Sigmoid colon (tissue), 7 donors: ENCODE measurements at places on chromosomes 13 and 19.
A peak's percentile ranks its signal among the peaks of the same experiment; 100 is the strongest.

DNA sequence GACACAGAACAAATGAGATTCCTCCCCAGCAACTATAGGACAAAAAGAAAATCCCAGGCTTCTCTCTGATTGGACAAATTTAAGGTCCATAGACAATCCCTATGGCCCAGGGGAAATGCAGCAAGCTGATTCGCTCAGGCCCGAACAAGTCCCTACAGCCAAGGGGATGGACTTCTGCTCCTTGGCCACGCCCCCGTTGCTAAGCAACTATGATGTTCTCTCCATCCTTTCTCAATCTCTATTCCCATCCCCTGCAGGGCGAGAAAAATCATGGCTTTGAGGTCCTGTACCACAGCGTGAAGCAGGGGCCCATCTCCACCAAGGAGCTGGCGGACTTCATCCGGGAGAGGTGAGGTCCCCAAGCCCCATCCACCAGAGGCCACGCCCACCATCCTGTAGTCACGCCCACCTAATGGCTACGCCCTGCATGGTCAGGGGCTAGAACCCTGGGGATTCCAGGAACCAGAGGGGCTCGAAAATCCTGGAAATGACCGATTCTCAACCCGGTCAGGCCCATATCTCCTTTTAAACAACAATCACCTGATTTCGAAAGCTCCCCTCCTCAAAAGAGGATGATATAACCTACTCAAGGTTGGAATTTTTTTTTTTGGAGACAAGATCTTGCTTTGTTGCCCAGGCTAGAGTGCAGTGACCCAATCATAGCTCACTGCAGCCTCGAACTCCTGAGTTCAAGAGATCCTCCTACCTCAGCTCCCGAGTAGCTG lies 11.4 kb downstream of the FCHO1 start:
- no peak for DNase-seq

DNA sequence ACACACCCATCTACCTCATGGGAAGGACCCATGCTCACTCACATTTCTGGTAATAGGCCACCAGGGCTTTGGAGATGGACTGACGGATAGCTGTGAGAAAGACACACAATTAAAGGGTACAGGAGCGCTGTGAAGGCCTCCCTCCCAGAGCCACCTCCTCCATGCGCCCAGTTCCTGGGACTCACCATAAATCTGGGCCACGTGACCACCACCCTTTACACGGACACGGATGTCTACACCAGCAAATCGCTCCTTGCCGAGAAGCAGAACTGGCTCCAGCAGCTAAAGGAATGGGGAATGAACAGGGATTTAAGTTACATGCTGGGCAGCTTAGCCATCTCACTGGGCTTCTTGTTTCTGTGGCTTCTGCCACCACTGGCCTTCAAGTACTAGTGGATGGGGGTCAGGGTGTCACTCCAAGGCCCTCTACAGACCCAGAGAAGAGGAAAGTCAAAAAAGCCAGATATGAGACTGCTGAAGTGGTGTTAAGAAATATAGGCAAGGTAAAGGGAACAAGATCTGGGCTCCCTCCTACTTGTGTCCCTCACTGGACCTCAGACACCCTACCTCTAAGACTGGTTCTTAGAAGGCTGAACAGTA lies 2.2 kb downstream of the RPS16 start:
- no peak for DNase-seq

DNA sequence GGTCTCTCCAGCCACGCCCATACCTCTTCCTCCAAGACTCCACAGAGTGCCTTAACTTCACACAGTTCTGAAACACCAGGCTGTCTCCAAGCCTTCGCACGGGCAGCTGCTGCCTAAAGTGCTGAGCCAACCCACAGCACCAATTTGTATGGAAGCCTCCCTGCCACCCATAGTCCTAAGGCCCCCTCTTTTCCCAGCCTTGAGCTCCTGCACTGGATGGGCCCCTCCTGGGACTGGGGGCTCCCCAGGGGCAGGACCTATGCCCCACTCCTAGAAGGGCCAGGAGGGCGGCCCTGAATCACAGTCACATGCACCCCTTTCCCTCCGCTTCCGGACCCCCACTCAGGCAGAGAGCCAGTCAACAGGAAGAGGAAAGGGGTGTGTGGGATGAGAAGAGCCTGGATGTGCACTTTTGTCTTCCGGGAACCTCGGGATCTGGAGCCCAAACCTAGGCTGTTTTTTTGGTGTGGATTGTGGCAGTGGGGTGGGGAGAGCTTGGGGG lies 5.1 kb upstream of the FCER2 start:
- no peak for DNase-seq

DNA sequence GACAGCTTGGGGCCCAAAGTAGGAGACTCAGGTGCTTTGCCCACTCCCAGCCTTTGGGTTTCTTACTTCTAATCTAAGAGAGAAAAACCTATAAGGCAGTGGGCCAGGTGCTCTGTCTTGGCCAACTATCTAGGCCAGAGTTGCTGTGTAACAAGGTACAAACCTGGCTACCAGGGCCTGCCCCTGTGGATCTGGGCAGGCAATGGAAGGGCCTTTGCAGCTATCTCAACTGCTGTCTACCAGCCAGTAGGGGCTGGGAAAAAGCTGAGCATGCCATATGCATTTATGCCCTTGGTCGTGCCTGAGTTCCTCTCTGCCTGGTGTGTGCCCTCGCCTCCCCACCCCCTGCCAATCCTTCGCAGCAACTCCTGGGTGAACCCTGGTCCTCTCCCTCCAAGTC lies 16.7 kb upstream of the SERPINE3 start:
- DNase-seq = no peak

- DNase-seq = no peak
Observed at GRCh38 chr13:109818886-109819285, 32.5 kb upstream of the IRS2 start.

GRCh38 chr19:34291235-34291634 lies 36.9 kb downstream of the GARRE1 start:
- no peak for DNase-seq

DNA sequence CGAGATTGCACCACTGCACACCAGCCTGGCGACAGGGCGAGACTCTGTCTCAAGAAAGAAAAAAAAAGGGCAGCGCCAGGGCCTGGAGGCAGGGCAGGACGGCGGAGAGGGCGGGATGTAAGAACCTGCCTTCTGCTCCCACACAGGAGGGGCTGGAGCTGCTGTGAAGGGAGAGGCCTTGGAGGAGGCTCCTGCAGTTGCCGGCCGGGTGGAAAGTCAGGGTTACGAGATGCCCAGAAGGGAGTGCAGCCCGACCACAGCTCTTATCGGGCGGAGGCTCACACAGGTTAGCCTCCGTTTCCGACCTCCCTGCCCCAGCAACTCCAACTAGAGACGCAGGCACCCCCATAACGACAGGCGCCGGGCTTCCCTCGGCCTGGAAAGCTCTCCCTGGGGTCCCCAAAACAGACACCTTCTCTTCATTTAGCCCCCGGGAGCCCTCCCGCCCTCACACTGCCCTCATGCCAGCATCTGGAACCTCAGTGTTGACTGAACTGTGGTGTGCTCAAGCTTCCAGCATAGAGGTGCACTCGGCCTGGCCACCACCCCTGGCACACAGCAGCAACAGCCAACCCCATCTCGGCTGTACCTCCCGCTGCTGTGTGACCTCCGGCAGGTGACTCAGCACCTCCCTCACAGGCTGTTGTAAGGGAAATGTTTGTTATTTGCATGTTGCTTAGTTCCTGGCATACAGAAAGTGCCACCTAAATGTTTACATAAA lies 1.4 kb downstream of the PLPP2 start:
- no peak for DNase-seq

DNA sequence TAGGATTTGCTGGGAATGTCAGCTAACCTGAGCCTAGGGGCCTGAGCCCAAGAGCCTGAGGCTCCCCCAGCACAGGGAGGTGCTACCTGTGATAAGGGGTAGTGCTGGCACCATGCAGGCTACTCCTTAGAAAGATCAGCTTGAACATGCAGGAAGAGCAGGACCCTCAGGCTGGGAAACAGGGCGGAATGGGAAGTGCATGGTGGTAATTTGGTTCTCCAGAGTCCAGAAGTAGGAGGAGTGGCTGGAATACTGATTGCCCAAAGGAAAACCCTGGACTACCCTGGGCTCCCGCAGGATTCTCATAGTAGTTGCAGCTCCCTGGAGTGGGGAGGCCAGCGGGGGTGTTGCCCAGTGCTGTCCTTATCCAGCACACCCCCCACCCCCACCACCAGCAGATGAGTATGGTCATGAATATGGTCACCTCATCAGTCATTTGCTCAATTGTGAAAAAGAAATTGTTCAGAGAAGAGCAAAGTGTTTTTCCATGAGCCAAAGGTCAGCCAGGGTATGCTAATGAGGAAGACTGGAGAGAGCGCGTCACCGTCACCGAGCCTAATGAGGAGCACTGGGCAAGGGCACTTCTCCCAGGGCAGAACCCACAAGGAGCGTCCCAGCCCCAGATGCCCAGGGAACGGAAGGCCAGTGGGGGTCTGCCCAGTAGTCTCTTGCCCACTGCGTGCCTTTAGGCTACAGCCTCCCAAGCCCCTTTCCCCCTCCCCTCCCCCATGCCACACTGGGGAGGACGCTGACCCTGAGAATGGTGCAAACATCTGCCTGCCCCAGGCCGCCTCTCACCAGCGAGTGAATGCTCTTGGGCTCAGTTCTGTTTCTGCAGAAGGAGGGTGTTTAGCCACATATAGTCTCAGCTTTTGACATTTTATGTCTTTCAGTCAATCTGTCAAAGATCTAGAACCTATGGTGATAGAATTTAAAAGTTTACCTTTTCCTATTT lies 5.3 kb downstream of the SLC25A15 start:
- no peak for DNase-seq

DNA sequence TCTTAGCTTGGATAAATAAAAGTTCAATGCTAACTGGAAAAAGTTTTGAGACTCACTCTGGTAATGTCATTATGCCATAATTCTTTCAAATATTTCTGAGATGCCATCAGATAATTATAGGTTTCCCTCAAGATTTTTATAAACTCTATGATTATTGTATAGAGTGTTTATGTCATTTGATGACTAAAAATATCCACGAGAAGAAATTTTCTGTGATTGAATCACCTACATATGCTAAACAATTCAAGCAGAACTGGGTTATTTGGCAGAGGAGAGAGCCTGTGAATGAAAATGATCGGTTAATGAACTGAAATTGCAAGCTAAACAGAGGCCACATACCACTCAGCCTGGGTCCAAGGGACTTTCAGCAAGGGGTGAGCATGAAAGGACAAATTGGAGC lies 92.6 kb upstream of the TSC22D1 start:
- DNase-seq = no peak

GRCh38 chr19:44718441-44719261 lies 19.7 kb downstream of the CEACAM16 start:
- DNase-seq = peak; percentile 83

GRCh38 chr13:25771202-25771601 lies 280.6 kb downstream of the SHISA2 start:
- no peak for DNase-seq

GRCh38 chr13:98344392-98344791 lies 167.3 kb upstream of the RNF113B start:
- DNase-seq = no peak

- DNase-seq = no peak
Observed at GRCh38 chr19:30175987-30176386, 196.2 kb upstream of the ZNF536 start.

DNA sequence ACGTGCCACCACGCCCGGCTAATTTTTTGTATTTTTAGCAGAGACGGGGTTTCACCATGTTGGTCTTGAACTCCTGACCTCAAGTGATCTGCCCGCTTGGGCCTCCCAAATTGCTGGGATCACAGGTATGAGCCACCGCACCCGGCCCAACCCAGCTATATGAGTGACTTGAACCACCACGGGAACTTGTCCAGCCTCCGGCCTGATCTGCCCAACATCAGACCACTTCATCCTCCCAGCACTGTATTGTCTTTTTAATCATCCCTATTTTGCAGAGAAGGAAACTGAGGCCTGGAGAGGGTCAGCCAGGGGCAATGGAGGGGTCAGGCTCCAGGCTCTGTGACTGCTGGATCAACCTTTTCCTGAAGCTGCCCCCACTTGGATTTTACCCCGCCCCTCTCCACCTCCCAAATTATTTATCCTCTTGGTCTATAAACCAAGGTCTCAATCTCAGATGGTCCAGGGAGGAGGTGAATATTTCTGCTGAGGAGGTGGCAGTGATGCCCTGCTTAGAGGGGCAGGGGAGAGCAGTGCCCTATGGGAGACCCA lies 893 bp upstream of the PLIN3 start:
- DNase-seq = no peak

GRCh38 chr13:113053376-113053775 lies 52.2 kb upstream of the F7 start:
- no peak for DNase-seq

- peak; percentile 95 for DNase-seq
Observed at GRCh38 chr19:8251025-8251472, 41.9 kb downstream of the CERS4 start.

DNA sequence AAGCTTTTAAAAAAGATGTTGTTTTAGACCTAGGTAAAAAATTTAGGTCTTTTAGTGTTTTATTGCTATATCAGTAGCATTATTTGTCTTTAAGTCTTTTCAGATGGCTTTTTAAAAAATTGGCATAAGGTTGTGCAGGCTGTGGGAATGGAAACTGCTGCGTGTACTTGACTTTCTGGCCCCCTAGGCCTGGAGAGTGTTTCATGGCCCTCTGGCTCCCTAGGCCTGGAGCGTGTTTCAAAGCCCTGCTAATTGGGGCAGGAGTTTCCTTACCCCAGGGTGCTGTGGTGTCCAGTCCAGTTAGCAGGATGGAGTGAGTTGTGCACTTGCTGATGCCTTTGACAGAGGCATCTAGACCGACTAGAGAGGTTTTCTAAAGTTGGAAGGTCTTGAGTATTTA lies 23.8 kb downstream of the PRAM1 start:
- no peak for DNase-seq

- DNase-seq = no peak
Observed at GRCh38 chr19:46137915-46138473, 10.0 kb upstream of the IGFL2 start.

DNA sequence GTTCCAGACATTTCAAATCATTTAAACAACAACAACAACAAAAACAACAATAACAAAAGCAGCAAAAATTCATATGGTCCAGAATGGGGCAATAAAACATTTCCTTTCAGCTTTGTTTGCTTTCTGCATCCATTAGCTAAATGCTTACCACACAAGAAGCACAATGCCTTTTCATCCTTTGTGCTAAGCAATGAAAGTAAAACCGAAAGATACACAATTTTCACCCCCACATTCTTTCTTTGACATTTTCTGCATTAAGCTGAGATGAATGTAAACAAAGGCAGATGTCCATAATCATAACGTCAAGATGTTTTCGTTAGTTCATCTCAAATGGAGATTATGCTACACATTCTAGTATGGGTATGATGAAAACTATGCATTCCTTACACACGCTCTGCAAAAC lies 568.5 kb downstream of the SLITRK6 start:
- no peak for DNase-seq

- DNase-seq = no peak
Observed at GRCh38 chr13:112442483-112443090, 66.4 kb downstream of the SPACA7 start.
